ENCODE measurements at places on chromosomes 5 and 9.
A peak's percentile ranks its signal among the peaks of the same experiment; 100 is the strongest.

GRCh38 chr5:76766746-76767145 lies 50.8 kb downstream of the F2R start:
- no peak for DNase-seq

- DNase-seq = no peak
These were observed 99.9 kb upstream of the PITX1 start for GRCh38 chr5:135133698-135134515.

DNA sequence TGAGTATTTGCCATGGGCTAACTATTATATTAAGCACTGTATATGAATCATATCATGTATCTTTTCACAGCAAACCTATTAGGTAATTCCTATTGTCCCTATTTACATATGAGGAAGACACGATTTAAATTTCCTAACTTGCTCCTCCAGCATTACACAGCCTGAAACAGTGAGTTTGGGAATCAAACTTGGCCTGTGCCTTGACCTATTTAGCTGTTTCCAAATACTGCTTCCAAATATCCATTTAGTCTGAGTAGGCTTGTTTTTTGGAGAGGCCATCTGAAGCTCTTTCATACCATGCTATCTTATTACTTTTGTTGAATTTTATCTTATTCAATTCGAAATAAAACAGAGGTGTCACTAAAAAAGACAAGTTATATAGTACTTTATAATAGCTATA lies 447.3 kb upstream of the MPDZ start:
- DNase-seq = no peak

DNA sequence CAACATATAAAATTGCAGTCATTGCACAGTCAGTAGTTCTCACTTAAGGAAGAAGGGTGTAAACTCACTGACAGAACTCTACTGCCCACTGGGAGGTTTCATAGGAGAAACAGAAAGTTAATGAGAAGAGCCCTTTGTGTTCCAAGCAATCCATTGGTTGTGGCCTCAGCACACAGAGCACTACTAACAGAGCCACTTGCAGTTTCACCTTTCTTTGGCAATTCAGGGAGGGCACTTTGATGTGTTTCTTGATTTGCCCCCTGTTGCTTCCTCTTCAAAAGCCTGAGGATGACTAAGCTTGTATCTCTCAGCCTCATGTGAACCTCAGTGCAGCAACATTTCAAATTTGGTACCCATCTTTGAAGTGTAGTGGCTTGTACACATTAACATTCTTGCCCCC lies 409.4 kb downstream of the DMRTA1 start:
- DNase-seq = no peak

- DNase-seq = no peak
These were observed 40.5 kb upstream of the CCDC112 start for GRCh38 chr5:115336964-115337363.

DNA sequence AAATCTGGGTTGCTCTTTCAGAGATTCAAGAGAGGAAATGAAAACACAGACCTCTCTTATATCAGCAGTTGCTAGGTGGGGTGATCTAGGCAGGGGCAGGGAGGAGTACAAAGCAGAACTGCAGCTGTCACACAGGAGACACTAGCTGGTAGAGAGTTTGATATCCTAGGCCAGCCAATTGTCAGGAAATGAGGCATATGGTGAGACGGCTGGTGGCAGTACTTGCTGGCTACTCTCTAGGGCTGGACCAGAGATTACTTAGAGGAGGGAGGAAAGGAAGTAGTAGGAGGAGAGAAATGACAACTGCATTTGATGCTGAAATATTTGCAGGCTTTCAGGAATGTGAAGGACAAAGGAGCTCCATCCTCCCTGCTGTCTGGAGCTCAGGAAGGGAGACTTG lies 113.8 kb downstream of the TRIM32 start:
- DNase-seq = no peak

- no peak for DNase-seq
These were observed 33.5 kb downstream of the SEMA4D start for GRCh38 chr9:89464300-89464901.

GRCh38 chr9:87534036-87534435 lies 36.4 kb downstream of the DAPK1 start:
- no peak for DNase-seq

DNA sequence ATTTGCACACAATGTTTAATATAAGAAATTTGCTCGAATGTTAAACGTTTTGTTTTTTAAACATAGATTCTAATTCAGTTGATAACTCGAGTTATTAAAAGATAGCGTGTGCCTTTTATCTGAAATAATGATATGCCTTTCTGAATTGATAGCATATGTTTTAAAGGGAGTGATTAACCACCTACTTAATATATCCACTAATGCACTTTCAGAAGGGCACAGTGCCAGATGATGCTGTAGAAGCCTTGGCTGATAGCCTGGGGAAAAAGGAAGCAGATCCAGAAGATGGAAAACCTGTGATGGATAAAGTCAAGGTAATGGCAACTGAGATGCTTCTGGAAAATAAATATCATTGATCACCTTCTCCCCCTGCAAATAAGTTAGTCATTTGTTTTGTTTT lies 53.9 kb downstream of the ERAP1 start:
- DNase-seq = no peak

- DNase-seq = peak; percentile 0
These were observed 51.2 kb upstream of the TCF7 start for GRCh38 chr5:134063188-134063820.

GRCh38 chr5:76331126-76331525 lies 72.0 kb upstream of the IQGAP2 start:
- no peak for DNase-seq

GRCh38 chr9:131319486-131319885 lies 30.0 kb downstream of the PLPP7 start:
- DNase-seq = no peak

DNA sequence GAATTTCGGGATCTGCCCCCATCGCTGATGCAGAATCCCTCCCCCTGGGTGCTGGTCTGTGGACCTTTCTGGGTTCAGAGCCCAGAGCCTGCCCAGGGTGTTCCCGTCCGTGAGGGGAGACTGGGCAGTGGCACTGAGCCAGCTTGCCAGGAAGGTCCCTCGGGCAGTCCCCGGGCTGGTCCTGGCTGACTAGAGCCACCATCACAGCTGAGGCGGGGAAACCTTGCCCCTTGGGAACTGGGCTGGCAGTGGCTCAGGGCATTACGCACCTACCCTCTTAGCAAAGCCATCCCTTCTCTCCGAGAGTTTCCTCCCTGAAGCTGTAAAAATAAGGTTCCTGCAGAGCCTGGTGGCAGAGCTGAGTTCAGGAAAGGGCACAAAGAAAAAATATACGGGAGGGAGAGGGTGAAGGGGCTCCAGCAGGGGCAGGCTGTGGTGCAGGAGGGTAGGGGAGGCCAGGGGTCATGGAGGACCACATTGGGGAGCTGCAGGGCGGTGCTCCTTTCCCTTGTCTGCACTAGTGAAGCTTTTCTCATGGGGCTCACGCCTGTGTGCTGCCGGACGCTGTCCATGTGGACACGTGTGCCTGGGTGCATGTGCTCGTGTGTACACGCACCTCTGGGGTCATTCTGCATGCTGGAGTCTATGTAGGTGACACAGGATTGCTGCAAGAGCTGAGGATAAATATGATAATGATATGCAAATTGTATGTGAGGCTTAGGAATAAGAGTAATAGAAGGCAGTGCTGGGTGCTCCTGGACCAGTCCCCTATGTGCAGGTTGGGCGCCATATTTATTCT lies 118.9 kb downstream of the LHX2 start:
- no peak for DNase-seq

- DNase-seq = no peak
These were observed 99.6 kb upstream of the TAF11L2 start for GRCh38 chr5:17398431-17398830.

GRCh38 chr5:125470280-125470902 lies 724.0 kb upstream of the ZNF608 start:
- DNase-seq = no peak

DNA sequence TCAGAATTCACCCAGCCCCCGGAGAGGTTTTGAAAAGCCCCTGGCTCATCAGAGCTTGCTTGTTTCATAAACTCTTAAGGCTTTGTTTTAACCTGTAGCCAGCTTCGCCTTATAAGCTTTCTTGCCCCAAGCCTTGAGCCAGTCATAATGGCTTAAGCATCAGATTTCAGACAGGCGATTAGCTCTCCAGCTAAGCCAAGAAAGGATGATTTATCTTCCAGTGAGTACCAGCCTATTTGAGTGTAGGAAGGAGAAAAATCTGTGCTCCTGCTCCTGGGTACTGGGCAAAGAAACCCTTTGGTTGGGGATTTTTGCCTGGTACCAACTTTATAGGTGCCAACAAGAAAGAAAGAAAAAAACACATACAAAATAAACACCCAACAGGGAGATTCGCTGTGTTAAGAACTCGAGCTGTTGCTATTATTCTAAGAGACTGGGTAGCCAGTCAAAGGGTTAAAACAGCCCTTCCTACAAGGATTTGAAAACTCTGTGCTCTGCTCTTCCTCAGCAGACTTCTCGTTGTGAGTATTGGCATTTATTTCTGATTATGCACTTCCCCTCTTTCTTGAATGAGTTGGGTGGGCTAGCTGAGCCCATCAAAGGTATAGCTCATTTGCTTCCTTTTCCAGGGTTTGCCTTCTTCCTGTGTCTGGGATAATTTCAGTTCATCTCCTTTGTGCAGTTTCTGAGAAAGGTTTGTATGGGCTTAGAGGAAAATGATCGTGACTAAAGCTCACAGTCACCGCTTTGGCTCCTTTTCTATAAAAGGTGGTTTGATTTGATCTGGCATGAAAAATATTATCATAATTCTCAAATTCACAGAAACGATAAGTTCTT lies 157.2 kb upstream of the DMRT1 start:
- no peak for DNase-seq

DNA sequence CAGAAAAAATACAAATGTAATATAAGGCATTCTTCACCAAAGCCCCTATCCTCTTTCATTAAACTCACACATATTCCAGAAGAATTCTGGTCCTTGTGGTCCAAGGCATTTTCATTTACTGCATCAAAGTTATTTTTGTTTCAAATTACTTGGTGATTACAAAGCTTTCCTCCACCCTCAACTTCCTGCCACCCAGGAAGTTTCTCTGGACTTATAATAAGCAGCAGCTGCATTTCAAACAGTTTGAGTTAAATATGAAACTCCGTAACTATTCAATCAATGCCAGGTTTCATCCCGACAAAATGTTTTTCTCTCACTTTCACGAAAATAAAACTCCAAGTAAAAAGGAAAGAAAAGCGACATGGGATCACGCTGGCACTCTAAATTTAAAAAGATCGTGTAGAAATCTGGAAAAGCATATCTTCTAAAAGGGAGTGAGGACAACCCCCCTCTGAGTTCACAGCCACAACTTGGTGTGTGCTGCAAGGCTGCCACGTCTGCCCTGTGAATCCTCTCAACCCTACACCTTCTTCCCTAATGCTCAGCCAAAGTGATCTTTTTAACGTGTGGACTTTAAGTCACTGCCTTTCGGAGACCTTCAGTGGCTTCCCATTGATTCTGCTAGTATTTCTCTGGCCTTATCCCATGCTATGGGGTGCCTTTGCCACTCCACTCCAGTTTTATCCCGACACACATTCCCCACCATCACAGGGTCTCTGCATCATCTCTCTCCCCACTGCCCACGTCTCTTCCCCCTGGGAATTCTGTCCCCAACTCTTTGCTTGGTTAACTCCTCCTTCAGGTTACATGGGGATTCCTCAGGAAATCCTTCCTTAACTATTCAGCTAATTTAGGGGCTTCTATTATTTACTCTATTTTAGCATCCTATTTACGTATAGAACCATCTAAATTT lies 91.1 kb upstream of the CER1 start:
- DNase-seq = no peak

- DNase-seq = no peak
These were observed 58.4 kb downstream of the NEURL1B start for GRCh38 chr5:172699423-172699822.

GRCh38 chr9:125829743-125830142 lies 82.6 kb downstream of the PBX3 start:
- peak; percentile 11 for DNase-seq

DNA sequence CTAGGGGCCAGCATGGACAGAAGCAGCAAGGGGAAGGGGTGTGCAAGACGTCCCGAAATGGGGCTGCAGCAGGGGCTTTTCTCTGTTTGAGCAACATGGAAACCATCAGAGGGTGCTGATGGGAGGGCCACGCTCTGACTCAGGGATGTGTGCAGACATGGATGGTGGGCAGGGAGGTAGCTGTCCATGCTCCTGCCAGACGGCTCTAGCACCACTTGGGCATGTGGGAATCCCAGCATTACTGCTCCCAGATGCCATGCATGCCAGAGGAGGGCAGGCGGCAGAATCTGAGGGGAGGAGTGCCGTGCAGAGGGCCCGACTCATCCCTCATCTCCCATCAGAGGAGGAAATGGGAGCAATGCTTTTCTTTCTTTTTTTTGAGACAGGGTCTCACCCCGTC lies 45.6 kb upstream of the SLC25A51 start:
- DNase-seq = no peak

DNA sequence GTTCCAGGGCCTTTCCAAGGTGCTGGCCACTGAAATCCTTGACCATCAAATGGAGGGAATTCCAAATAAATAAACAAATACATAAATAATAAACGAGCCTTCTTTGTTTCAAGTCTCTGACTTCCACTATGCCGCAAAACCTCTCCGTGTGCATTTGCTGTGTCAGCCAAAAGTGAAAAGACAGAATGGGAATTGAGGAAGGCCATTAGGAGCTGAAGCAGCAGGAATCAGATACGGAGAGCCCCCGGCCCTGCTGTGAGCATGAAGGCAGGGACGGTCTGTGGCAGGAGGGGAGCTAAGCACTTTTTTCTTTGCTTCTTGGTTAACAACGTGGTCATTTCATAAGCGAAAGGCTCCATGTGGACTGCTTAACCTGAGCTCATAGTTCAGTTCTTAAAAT lies 26.1 kb downstream of the PLPPR1 start:
- no peak for DNase-seq

GRCh38 chr5:160938532-160938931 lies 86.5 kb upstream of the ATP10B start:
- peak; percentile 4 for DNase-seq

- no peak for DNase-seq
These were observed 134.6 kb downstream of the BOD1 start for GRCh38 chr5:173481821-173482220.

DNA sequence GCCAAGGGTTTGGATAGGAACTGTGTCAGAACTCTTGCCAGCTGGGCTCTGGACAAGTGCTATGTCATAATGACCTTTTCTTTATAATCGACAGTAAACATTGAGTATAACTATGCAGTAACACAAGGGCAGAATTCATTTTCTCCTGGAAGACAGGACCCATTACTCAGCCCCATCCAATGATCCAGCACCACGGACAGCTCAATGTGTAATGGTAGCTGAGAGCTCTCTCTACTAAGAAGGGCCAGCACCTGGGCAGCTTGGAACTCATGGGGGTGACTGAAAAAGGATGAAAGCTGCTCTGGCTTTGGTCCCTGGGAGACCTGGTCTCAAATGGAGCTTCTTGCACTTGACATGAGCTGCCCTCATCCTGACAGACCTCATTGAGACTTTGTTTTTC lies 347.8 kb downstream of the TRIM32 start:
- no peak for DNase-seq

GRCh38 chr5:73450672-73451223 lies 2.2 kb upstream of the FOXD1 start:
- no peak for DNase-seq

GRCh38 chr5:181242031-181242451 lies 1.7 kb downstream of the RACK1 start:
- DNase-seq = no peak
